Foreskin fibroblast (primary cell): ENCODE measurements at places on chromosomes 11 and 22.

DNA sequence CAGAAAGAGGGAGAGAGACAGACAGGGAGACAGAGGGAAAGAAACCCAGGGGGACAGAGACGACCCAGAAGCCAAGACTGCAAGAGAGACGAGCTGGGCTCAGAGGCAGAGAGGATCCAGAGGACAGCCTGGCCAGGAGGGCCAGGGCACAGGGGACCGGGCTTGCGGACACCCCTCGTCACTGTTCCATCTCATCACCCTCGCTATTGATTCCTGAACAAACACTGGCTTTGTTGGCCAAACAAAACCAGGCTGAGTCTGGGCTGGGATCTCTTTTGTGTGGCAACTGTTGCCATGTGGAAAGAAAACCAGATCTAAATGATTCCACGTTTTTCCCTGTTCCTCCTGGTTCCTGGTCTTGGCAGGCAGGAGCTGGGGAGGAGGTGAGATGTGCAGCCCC is 339.4 kb downstream of the MN1 start:
- DNase-seq = no peak

DNA sequence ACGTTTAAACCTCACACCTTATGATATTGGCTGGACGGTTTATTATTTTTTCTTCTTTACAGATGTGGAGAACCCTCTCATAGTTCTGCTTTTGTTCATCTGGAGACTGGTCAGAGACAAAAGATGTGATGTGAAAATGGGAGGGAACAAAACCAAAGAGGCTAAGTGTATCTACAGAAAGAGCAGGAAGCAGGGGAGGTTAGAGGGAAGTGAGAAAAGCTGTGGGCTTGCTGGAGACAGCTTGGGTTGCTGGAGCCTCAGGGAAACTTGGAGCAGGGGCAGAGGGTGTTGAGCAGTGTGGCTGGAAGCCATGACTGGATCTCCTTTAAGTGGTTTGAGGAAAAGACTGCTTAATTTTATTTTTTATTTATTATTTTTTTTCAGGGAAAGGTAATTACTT is 79.0 kb upstream of the SNX19 start:
- DNase-seq = no peak

DNA sequence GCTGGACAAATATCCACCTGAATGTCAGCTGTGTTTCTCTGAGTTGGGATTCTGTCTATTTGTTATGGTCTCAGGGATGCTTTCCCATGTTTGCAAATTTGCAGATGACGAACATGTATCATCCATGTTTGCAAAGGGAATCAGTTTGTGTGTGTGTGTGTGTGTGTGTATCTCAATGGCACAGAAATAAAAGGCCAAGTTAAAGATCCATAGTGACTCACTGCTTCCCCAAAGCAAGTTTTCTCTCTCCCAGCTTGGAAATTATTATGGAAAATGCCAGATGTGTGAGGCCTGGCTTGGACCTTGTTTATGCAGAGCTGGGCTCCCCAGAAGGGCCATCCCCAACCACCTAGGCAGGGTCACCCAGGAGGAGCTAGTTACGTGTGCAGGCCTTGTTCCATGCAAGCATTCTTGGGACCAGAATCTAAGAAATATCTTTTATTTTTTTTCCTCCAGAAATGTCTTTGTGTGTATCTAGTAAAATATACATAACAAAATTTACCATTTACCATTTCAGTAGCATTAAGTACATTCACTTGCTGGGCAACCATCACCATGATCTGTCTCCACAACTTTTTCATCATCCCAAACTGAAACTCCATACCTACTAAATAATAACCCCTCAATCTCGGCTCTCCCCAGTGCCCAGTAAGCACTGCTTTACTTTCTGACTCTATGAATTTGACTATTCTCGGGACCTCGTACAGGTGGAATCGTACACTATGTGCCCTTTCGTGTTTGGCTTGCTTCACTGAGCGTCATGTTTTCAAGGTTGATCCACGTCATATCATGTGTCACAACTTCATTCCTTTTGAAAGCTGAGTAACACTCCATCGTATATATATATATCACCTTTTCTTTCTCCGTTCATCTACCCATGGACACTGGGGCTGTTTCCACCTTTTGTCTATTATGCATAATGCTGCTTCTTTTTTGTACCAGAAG is 56.6 kb upstream of the WNT7B start:
- peak; percentile 70 for DNase-seq

DNA sequence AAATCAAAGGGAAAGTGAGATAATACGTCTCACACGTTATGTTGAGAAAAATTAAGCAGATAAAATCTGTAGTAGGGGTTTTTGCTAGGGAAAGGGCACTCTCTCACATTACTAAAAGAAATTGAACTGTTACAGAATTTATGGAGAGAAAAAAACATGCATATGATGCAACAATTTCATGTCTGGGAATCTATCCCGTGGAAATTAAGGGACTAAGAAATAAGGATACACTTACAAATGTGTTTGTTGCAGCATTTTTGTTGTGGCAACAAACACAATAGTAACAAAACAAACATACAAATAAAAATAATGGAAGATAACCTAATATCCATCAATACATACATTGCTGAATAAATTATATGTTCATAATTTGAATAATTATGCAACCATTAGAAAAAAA is 96.3 kb upstream of the ZBED5 start:
- no peak for DNase-seq

DNA sequence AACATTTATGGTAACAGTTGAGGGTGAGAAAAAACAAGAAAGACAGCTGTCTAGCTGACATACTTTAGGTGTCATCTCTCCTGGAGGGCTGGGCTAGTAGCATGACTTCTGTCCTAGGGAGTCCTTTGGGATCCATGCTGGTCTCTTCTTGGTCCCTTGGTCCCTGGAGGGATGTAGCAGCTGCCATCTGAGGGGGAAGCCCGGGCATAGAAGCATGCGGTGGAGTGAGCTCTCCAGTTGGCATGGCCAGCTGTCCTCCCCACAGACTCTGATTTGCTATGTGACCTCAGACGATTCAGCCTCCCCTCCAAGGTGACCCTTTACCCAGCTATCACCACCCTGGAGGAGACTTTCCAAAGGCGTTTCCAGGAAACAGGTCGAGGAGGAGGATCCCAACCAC is 28.7 kb downstream of the POU2F3 start:
- DNase-seq = no peak

- DNase-seq = no peak
Measured at GRCh38 chr11:118007040-118007439, 20.8 kb downstream of the IL10RA start.

- DNase-seq = no peak
Measured at GRCh38 chr11:44467413-44467812, 98.0 kb upstream of the CD82 start.

GRCh38 chr11:64101461-64101860 is 64.5 kb downstream of the MACROD1 start:
- no peak for DNase-seq

DNA sequence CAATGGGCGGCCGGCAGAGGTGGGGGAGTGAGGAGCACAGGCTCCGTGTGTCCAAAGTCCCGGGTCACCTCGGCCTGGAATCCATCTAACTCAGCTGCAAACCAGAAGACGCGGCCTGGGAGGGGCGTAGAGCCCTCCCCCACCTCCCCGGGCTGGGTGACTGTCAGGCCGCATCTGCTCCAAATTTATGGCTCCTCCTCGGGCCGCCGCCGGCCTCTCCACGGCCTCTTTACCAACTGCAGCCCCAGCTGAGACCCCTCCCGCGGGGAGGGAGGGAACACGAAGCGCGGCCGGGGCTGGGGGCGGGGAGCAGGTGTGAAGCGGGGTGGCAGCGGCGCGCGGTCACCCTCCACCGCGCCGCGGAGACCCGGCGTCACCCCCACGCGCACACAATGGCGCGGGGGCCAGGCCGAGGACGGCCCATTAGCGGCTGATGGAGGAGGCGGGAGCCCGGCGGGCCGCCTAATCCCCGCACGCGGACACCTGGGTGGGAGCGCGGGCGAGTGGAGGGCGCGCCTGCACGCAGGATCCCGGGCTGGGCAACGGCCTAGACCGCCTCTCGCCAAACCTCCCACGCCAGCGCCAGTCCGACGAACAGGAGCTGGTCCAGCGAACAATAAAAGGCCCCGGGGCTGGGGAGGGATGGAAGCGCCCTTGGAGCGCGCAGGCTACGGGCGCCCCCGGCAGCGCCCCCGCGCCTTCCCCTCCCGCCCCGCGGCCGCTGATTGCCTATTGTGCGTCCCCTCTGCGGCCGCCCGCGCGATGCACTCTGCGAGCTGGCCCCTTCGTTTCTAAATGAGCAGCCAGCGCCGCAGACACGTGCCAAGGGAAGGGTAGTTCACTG is 25.9 kb upstream of the ROBO3 start:
- DNase-seq = peak; percentile 39

- DNase-seq = no peak
Measured at GRCh38 chr22:47205554-47205953, 443.1 kb downstream of the TBC1D22A start.

DNA sequence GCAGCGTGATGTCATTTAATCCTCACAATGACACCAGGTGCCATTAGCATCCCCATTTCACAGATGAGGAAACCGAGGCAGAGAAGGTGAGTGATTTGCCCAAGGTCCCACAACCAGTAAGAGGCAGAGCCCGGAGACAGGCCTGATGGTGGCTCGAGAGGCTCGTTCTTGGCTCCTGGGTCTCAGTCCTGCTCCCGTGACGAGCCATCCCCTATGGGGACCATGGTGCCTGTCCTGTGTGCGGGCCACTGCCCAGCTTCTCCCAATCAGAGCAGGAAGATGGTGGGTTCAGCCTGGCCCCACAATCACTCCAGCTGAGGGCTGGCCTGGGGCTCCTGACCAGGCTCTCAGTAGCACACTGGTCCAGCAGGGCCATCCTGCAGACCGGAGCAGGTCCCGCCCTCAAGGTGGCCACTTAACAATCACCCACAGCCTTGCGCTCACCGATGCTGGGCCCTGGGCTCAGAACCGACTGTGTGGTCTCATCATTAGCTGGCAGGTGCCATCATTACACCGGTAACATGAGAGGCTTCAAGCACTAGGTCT is 3.6 kb downstream of the ALDH3B1 start:
- no peak for DNase-seq

DNA sequence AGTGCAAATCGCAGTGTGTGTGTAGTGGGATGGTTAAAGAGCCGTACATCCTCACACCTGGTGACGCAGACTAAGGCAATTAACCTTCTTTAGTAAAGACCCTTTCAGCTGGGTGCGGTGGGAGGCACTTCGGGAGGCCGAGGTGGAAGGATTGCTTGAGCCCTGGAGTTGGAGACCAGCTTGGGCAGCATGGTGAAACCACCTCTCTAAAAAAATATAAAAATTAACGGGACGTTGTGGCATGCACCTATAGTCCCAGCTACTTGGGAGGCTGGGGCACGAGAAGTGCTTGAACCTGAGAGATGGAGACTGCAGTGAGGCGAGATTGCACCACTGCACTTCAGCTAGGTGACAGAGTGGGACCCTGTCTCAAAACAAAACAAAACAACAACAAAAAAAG is 31.5 kb downstream of the ZBTB16 start:
- no peak for DNase-seq
